ENCODE measurements at places on chromosomes 13 and 19.

DNA sequence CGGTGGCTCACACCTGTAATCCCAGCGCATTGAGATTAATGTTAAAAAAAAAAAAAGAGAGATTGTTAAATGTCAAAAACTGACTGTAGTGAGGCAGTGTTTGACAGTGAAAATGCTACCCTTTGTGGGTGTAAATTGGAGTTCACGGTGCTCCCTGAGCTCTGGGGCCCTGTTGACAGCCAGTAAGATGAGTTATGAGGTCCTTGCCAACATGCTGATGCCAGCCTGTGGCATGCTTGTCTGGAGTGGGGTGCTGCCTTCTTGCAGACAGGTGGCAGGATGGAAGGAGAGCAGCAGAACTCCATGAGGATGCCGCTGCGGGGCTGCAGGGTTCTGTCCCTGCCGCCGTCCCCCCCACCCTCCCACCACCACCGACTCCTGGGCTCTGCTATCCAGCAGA, 25.9 kb downstream of the PRAM1 start:
- DNase-seq: no peak

DNA sequence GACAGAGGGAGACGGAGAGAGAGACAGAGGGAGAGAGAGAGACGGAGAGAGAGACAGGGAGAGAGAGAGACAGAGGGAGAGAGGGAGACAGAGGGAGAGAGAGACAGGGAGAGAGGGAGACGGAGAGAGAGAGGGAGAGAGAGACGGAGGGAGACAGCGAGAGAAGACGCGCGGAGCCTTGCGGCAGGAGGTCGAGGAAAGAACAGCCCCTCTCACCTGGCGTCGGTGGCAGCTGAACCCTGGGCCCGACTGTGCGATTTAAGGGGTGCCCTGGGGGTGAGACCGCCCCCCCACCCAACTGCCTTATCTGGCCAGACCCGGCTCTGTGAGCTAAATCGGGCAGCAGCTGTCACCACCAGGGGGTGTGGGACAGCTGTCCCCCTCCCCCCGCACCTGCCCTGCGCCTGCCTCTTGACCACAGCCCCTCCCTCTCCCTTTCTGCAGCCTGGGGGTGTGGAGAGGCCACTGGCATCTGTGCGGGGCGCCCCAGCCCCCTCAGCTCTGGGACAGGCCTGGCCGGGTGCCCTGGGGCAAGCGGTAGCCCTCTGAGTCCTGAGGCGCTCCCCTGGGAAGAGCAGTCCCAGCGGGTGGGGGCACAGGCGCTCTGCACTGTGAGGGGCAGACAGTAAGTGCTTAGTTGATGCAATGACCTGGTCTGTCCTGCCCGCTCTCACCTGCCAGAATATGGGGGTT, 10.8 kb downstream of the JOSD2 start:
- DNase-seq: peak; percentile 39

DNA sequence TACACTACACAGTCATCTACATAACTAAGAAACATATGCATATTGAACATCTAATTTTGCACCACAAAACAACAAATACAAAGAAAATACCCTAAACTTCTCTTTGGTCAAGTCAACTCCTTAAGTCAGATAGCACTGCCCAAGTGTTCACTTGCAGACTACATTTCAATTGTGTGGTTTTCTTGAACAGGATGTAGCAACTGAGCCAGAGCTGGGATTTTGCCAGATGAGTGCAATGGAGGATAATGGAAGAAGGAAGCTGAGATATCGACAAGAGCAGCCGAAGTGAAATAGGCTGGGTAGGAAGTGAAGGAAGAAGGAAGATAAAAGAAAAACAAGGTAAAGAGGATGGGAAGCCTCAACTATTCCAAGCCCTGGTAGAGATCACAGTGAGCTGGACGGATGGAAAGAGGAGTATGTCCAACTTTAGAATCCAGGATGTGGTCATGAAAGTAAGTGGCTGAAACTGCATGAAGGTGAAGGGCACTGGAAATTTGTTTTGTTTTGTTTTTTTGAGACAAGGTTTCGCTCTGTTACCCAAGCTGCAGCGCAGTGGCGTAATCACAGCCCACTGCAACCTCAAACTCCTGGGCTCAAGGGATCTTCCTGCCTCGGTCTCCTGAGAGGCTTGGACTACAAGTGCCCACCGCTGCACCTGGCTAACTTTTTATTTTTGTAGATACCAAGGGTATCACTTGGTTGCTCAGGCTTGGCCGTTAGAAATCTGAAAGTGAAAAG, 15.0 kb downstream of the NUFIP1 start:
- DNase-seq: no peak

- DNase-seq: no peak
These were observed 46.3 kb downstream of the NLRP4 start for GRCh38 chr19:55882626-55883025.

- no peak for DNase-seq
These were observed 162.5 kb downstream of the OLFM4 start for GRCh38 chr13:53191091-53191490.

GRCh38 chr13:32538143-32538620, 413 bp downstream of the N4BP2L2 start:
- DNase-seq: peak; percentile 57

DNA sequence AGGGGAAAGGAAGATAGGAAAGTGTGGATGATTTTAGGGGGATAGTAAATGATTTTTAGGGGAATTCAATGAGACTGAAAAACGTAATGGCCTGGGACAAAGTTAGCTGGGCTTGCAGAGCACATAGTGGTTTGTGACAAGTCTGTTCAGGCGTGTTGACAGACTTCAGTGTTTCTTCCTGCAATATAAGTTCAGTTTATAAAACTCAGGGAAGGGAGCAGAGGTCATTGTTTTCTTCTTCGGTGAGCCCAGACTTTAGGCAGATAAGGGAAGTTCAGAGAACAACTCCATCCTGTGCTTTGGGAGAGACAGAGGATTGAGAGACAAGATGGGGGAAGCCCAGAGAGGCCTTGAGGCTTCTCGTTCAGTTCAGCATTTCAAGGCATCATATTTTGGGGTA, 45.2 kb upstream of the SLC7A1 start:
- DNase-seq: no peak

DNA sequence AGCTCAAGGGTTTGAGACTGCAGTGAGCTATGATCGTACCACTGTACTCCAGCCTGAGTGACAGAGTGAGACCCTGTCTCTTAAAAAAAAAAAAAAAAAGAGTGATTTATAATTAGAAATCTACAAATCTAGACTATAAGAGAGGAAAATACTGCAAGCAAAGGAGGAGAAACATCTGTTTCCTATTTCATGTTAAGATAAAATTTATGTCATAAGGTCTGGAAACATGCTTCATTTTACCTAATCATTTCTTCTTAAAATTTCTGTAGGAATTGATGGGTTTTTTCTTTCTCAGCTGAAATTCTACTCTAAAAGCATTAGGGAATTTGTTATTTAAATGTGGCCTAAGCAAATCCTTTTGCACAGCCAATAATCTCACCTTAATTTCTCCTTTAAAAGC, 53.2 kb downstream of the C13orf42 start:
- DNase-seq: no peak

DNA sequence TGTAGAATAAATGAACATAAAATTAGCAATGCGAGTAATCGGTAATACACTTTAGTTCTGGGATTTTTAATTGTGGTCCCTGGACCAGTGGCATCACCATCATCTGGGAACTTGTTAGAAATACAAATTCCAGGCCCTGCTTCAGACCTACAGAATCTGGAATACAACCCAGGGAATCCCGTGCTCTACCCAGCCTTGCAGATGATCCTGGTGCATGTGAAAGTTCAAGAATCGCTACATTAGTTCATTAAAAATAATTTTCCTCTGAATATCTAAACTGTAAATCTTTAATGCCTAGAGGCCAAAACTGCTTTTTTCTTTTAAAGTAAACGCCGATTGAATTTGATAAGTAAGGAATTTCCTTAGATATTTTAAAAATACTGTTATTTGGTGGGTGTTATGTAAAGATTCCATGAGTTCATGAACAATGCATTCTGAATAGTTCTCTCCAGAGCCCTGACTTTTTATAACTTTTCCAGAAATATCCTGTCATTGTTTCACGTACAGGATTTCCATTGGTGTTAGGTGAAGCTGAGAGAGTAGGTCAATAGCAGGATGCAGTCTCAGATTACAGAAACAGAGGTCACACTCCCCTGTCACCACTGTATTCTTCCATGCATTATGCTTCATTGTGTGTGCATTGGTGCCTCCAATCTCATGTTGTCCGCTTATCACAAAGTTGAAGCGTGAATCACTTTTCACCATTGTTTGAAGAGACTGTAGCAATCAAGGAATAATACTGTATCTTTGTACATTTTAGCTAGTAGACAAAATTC, 596.5 kb upstream of the KLF12 start:
- DNase-seq: no peak

- no peak for DNase-seq
These were observed 399.0 kb downstream of the PCDH9 start for GRCh38 chr13:66830940-66831716.

- no peak for DNase-seq
These were observed 43.0 kb upstream of the KLF5 start for GRCh38 chr13:73015805-73016204.

GRCh38 chr13:34931572-34931971, 10.5 kb upstream of the NBEA start:
- DNase-seq: no peak

DNA sequence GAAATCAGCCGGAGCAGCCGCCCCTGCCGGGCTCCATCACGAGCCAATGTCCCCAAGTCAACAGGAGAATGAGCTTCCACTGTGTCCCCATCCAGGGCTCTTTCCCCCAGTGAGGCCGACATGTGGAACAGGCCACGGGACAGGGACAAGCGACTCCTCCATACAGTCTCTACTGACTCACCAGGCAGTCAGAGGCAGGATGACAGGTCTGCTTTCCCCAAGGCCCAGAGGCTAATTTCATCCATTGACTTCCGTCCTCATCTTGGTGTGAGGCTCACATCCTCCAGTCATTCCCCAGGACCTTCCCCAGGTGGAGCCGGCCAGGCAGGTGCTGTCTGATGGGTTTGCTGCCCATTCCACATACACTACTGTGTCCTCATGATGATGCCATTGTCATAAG, 3.5 kb downstream of the CEACAM6 start:
- DNase-seq: no peak

GRCh38 chr13:94598281-94598680, 2.3 kb upstream of the TGDS start:
- DNase-seq: no peak

GRCh38 chr13:76832258-76832988, 53.8 kb downstream of the KCTD12 start:
- DNase-seq: no peak

GRCh38 chr19:15595069-15595468, 19.9 kb upstream of the CYP4F8 start:
- DNase-seq: no peak

GRCh38 chr13:109695402-109696190, 90.8 kb downstream of the IRS2 start:
- no peak for DNase-seq

DNA sequence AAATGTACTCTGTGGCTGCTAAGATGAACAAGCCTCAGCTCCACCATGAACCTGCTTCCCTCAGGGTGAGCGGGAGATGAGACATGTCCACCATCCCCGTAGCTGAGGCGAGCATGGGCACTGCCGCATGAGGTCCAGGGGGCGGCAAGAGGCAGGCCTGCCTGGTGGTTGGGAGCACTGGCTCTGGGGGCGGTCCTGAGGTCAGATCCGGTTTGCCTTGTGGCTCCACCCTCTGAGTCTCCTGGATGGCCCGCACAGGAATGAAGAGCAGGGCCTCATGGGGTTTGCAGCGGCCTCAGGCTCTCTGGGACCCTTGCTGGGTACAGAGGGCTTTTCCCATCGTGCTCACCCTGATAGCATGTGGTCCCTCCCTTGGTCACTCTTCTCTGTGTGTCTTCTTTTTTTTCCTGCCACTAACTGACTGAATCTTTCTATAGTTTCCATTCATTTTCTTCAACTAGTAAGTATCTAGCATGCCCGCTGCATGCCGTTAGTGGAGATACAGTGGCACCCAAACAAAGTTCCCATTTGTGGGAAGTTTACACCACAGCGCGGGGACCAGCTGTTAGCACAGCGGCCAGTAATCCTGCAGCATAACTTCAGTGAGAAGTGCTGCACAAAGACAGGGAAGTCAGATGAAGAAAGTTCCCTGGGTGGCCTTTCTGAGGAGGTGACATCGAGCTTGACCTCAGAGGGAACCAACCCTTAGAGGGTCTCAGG, 37.3 kb downstream of the CAPN12 start:
- DNase-seq: no peak

DNA sequence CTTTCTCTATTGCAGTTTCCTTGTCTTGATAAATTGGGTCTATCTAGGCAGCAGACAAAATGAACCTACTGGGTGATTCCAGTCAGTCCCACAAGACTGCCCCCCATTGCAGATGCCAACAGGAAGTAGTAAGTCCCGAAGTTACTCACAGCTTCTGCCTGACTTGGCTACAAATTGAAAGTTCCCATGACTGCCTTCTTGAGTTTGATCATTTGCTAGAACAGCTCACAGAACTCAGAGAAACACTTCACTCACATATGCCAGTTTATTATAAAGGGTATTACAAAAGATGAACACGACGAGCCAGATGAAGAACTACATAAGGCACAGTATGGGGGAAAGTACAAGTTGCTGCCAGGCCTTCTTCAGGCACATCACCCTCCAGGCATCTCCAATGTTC, 50.0 kb downstream of the TEX26 start:
- DNase-seq: no peak

DNA sequence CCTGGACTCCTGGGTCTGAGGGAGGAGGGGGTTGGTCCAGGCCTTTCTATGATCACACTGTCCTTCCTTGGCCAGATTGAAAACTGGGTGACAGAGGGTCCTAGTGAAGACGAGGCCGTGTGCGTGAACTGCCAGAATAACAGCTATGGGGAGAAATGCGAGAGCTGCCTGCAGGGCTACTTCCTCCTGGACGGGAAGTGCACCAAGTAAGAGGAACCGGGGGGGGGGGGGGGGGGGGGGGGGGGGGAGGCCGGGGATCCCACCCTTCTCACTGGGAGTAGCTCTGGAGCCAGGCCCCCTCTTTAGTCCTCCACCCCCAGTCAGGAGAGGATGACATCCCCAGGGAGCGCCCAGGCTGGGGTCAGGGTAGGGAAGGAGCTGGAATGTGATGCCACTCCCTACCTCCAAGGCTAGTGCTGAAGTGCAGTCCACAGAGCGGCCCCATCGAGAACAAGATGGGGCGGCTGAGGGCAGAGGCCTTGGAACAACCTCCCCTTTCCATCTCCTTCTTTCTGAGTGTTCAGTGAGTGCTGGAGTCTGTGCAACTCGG, 19.4 kb downstream of the CNFN start:
- DNase-seq: no peak

DNA sequence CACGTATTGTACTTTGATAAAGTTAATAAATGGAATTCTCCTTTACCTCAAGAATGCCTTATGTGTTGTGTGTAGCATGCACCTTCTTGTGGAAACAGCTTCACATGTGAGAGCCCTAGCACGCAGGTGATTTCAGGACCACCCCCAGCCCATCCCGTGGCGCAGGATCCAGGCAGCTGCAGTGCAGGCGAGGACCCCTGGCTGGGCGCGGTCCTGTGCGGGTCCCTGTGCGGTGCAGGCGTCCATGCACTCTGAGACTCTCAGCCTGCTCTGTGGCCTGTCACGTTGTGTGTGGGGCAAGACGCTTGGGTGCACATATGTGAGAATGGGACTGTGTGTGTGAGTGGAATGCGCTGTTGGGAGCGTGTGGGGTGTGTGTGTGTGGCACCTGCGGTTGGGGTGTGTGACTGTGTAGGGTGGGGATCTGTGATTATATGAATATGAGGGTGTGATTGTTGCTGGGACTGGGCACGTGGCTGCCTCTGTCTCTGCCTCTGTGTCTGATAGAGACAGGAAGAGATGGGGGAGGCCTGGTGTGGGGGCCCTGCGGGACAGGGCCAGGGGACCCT, 30.8 kb downstream of the WTIP start:
- DNase-seq: no peak
